GM23248 (cell line): ENCODE measurements at places on chromosomes 5 and 9. TPM values are rescaled to one million over a fixed set of nuclear protein-coding genes. Genes with fewer than 3 reads are reported as not detected.

DNA sequence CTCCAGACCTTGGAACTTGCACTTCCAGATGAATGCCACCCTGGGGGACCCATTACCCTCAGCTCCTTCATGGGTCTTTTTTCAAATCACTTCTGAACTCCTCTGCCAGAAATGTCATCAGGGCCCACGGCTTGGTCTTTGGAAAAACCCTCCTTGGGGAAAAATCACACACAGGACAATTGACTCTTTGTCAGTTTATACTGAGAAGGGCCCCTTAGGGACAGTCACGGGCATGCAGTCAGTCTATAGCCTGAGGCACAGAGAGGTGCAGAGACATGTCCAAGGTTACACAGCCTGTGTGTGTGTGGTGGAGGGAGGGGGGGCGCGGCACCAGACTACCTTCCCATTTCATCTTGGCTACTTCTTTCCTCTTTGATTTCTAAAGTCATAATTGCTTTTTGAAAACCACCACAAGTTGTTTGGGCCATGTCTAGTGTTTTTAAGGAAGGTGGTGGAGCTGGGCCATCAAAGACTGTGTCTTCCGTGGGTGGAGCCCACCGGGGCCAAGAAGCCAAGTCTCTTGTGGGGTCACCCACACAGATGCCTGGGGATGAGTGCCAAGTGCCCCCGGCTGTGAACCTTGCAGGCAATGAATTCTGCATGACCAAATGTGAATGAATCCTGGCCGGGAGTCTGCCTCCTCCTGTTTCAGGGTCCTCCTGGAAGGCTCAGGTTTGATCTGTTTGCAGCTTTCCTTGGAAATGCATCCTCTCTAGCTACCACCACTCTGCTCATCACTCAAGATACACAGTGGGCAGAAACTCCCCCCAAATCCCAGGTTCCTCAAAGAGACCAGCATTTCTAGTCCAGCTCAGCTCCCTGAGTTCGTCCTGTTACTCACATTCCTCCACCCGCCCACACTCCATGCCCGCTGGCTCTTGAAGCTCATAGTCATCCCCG, 200.1 kb upstream of the TBC1D2 start:
- H3K36me3 ChIP-seq, result peaks cover 7% of the 10 kb centered on the region; the same call in 1 of the 2 replicates
- DNase-seq, result peak; percentile 96
- H3K27ac ChIP-seq, result peak overlapping the region; percentile 87
- peaks cover 61% of the 10 kb centered on the region for H3K4me1 ChIP-seq
- H3K27me3 ChIP-seq, result no peaks in the 10 kb centered on the region

DNA sequence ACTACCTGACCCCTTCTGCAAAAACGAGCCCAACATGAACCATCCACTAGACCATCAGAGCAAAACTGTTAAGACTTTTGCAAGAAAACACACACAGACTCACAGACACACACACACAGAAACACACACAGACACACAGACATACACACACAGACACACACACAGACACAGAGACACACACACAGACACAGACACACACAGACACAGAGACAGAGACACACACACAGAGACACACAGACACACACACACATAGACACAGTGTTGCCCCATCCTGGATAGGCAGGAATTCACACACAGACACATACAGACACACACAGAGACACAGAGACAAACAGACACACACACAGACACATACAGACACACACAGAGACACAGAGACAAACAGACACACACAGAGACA, 52.5 kb downstream of the NACC2 start:
- H3K36me3 ChIP-seq, result no peaks in the 10 kb centered on the region
- H3K4me3 ChIP-seq, result no peak overlapping the region
- H3K27me3 ChIP-seq, result no peaks in the 10 kb centered on the region
- no peak for DNase-seq
- H3K27ac ChIP-seq, result no peak overlapping the region

DNA sequence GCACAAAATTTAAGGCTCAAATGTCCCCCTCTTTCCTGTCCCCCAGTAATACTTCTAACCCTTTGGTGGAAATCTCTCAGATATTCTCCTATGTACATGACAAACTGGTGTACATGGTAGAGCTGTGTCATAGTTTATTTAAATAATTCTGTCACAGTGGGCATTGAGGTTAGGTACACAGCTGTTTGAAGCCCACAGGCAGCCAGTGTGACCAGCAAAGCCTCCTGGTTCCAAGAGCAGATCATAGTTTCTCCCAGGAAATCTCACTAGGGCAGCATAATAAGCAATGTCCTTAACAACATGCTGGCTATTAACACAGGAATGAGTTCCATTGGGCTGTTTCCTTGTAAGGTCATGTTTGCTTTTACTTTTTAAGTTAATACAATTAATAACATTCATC, 63.9 kb downstream of the NDST1 start:
- no peak overlapping the region for H3K4me3 ChIP-seq
- no peak for DNase-seq
- no peaks in the 10 kb centered on the region for H3K36me3 ChIP-seq
- H3K4me1 ChIP-seq, result peaks cover 14% of the 10 kb centered on the region

DNA sequence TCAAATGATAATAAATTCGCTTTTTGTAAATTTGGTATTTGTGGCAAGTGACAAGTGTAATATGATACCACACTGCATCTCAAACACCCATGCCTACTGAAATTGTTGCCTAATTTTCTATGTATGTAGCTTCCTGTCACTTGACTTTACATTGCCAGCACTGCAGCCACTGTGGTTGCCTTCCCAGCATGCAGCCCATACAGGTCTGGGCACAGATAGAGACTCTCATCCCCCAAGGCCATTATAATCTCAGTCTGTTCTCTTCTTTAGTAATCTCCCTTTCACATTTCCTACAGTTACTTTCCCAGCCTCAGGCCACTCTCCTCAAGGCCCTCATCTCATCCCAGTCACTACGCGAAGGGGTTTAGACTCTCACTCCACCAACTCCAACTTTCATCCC, 1200.6 kb downstream of the PTPRD start:
- H3K4me3 ChIP-seq, result no peak overlapping the region
- H3K4me1 ChIP-seq, result no peaks in the 10 kb centered on the region
- H3K27ac ChIP-seq, result no peak overlapping the region
- no peaks in the 10 kb centered on the region for H3K36me3 ChIP-seq
- DNase-seq, result no peak

DNA sequence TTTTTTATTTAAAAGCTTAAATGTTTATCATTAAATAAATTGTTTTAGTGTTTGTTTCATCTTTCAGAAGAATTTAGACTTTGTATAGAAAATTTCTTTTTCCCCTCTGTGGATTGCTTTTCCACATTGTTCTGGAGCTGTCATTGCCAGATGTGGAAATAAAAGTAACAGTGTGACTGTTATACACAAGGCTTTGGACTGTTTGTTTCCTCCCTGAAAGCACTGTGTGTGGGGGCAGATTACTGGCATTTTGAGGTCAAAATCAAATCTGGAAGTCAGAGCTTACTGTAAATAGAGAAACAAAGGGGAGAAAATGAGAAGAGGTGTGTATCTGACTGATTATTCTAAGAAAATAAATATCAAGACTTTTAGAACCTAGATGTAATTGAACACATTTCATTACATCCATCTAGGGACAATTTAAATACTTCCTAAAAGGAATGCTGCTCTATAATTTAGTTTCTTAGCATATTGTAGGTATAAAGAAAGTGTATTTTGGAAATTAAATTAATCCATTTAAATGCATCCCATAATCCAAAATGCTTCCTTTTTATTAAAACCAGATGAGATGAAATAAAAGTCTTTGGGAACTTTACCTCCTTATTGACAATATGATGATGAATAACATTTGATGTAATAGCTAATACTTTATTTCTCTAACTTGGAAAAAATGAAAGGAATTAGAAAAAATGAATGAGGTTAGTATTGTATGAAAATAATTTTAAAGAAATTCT, 51.9 kb downstream of the ERCC6L2 start:
- no peaks in the 10 kb centered on the region for H3K27me3 ChIP-seq
- H3K36me3 ChIP-seq, result peaks cover 35% of the 10 kb centered on the region
- H3K27ac ChIP-seq, result no peak overlapping the region

DNA sequence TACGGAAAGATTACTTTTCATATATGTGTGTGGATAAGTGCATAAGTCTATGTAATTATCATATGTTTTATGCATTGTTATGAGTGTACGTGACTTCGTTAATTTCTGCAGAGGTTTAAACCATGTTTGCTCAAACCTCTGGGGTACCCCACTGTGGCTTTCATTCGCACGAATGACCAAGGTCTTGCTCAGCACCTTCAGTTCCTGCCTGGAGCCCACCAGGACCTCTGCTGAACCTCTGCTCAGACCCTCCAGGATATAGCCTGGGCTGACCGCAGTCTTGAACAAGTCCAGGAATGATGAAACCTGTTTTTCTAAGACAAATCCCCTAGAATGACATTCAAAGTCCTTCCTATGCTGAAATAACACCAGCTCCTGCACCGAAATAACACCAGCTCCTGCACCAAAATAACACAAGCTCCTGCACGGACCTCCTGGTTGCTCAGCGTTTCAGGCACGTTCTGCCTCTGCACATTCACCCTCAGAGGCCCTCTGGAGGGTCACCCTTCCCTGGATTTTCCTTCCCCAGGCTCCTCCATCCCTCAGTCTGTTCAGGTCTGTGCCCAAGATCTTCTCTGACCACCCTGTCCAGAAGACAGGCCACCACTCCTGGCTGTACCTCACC, 99.7 kb upstream of the BOD1 start:
- no peaks in the 10 kb centered on the region for H3K36me3 ChIP-seq
- H3K4me1 ChIP-seq, result peaks cover 17% of the 10 kb centered on the region
- no peaks in the 10 kb centered on the region for H3K27me3 ChIP-seq
- no peak overlapping the region for H3K27ac ChIP-seq
- H3K4me3 ChIP-seq, result no peak overlapping the region

DNA sequence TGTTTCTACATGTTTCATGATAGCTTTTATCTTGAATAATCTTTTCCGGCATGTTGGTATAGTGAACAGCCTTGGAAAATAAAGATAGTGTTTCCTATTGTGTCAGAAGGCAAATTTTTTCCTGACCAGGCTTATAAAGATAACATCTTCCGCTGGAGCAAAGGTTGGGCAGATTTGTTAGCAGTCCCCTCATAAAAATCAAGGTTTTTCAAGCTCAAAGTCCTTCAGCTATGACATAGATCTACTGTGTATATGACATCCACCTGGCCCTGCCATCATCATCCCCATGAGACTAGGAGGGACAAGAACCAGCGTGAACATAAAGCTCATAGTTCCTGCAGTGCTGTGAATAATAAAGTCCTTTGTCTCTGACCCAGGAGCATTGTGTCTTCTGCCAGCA, 30.4 kb upstream of the OTULINL start:
- DNase-seq, result no peak
- H3K36me3 ChIP-seq, result no peaks in the 10 kb centered on the region
- H3K4me1 ChIP-seq, result no peaks in the 10 kb centered on the region
- no peak overlapping the region for H3K27ac ChIP-seq
- no peak overlapping the region for H3K4me3 ChIP-seq
- peaks cover 47% of the 10 kb centered on the region for H3K27me3 ChIP-seq

Gene FOXD1
- 50.0 and 53.9 TPM in 2 replicates for total RNA-seq

Gene GLRA1
- total RNA-seq, result not detected in 2 replicates

Gene HCN1
- not detected in 2 replicates for total RNA-seq

GRCh38 chr5:155767470-155767869, 559.5 kb upstream of the SGCD start:
- H3K4me3 ChIP-seq, result no peak overlapping the region
- H3K4me1 ChIP-seq, result no peaks in the 10 kb centered on the region
- H3K27me3 ChIP-seq, result no peaks in the 10 kb centered on the region
- no peak overlapping the region for H3K27ac ChIP-seq

DNA sequence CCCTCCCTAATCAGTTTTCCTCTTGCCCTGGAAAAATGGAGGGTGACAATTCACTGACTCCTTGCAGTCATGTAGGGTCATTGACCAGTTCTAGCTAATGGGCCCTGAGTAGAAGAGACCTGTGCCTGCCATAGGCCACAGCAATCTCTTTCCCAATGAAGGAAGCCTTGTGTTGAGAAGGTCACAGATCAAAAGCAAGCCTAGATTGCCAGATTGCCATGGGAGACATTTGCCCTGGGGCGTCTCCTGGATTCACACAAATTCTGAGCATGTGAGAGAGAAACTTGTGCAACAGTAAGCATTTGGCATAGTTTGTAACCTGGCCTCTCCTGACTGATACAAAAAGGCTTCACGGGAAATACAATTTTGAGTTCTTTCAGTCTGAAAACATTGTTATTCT, 148.0 kb downstream of the NUDT12 start:
- no peaks in the 10 kb centered on the region for H3K4me1 ChIP-seq
- H3K27me3 ChIP-seq, result no peaks in the 10 kb centered on the region
- no peaks in the 10 kb centered on the region for H3K36me3 ChIP-seq
- H3K27ac ChIP-seq, result no peak overlapping the region
- no peak overlapping the region for H3K4me3 ChIP-seq
- no peak for DNase-seq

- no peak overlapping the region for H3K27ac ChIP-seq
- no peak overlapping the region for H3K4me3 ChIP-seq
- no peak for DNase-seq
- no peaks in the 10 kb centered on the region for H3K27me3 ChIP-seq
Observed at GRCh38 chr5:22541037-22541436, 312.1 kb downstream of the CDH12 start.

- peaks cover 14% of the 10 kb centered on the region for H3K4me1 ChIP-seq
- no peak for DNase-seq
- no peaks in the 10 kb centered on the region for H3K27me3 ChIP-seq
- peaks cover 31% of the 10 kb centered on the region for H3K36me3 ChIP-seq
- H3K27ac ChIP-seq, result no peak overlapping the region
Observed at GRCh38 chr5:6378766-6379103, 388 bp upstream of the MED10 start.

DNA sequence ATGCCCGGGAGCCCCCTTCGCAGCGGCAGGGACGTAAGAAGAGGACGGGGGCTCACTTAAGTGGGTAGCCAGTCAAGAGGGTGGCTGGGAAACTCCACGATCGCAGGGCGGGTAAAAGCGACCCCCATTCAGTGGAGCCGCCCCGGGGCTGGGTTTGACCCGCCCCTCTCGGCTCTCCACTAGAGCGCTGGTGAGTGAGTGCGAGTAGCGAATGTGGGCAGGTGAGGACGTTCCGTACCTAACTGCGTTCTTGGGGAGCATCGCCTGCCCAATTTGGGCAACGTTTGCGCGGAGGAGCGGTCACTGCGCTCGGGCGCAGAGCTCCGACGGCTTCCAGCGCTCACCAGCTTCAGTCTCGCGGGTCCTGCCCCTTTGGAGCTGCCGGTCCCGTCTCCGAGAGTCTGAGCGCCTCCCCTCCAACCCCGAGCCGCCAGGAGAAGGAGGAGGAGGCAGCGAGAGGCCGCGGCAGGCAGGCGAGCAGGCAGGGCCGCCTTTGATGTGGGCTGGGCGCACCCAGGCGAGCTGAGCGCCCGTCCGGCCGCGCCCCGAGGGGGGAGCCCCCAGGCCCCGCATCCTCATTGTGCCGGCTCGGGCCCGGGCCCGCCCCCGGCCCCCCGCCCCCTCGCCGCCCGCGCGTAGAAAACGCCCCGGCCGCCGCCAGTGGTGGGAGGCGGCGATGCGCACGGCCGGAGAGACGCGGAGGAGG, at the start of gene FGF18:
Gene FGF18 (plus strand): TSS at position 666 of the 706 bp plus-strand sequence. CDS start 553 bp downstream, outside the sequence.
- no peaks in the 10 kb centered on the region for H3K27me3 ChIP-seq
- H3K27ac ChIP-seq, result no peak within 1 kb of the TSS
- peak; percentile 68 for DNase-seq
- peaks cover 5% of the 10 kb centered on the region; the same call in 1 of the 2 replicates for H3K36me3 ChIP-seq

Gene PFN3
- total RNA-seq, result not detected in 2 replicates

Gene FAM193B
- 21.9 and 22.9 TPM in 2 replicates for total RNA-seq

- H3K4me1 ChIP-seq, result no peaks in the 10 kb centered on the region
- no peak overlapping the region for H3K4me3 ChIP-seq
- H3K27ac ChIP-seq, result no peak overlapping the region
- no peaks in the 10 kb centered on the region for H3K36me3 ChIP-seq
Observed at GRCh38 chr5:80348171-80348570, 28.4 kb downstream of the SPZ1 start.

- no peaks in the 10 kb centered on the region for H3K27me3 ChIP-seq
- H3K36me3 ChIP-seq, result no peaks in the 10 kb centered on the region
- no peak overlapping the region for H3K27ac ChIP-seq
- no peaks in the 10 kb centered on the region for H3K4me1 ChIP-seq
- no peak overlapping the region for H3K4me3 ChIP-seq
- DNase-seq, result no peak
Observed at GRCh38 chr5:160846642-160847041, 5.4 kb downstream of the ATP10B start.
